ENCODE measurements at places on chromosomes 5 and 9. TPM values are rescaled to one million over a fixed set of nuclear protein-coding genes. Genes with fewer than 3 reads are reported as not detected.
A peak's percentile ranks its signal among the peaks of the same experiment; 100 is the strongest.

DNA sequence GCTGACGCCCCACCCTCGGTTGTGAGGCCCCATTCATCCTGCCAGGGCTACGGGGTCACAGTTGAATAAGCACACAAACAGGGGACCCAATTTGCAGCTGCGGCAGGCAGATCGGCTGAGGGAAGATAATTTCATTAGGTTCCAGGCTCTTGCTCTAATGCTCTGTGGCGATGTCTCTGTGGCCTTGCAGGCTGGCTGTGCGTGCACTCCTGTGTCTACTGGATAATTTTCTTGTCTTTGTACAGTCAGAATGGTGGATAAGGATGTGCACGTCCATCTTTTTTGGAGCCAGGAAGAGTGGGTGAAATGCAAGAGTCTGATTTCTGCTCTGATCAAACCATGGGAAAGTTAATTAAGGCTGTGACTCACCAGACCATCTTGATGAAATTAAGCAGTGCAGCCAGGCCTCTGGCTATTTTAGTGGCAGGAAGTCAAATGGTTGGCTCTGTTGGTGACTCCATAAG, 39.2 kb downstream of the NSG2 start:
- no peak overlapping the region for H3K4me3 ChIP-seq
- no peaks in the 10 kb centered on the region for H3K27me3 ChIP-seq
- no peak overlapping the region for H3K27ac ChIP-seq
- H3K36me3 ChIP-seq = no peaks in the 10 kb centered on the region

- H3K27me3 ChIP-seq = no peaks in the 10 kb centered on the region
- peaks cover 57% of the 10 kb centered on the region for H3K36me3 ChIP-seq
- no peak for DNase-seq
- peaks cover 48% of the 10 kb centered on the region for H3K4me1 ChIP-seq
- H3K27ac ChIP-seq = no peak overlapping the region
Measured at GRCh38 chr5:143372187-143372829, 31.2 kb downstream of the NR3C1 start.

DNA sequence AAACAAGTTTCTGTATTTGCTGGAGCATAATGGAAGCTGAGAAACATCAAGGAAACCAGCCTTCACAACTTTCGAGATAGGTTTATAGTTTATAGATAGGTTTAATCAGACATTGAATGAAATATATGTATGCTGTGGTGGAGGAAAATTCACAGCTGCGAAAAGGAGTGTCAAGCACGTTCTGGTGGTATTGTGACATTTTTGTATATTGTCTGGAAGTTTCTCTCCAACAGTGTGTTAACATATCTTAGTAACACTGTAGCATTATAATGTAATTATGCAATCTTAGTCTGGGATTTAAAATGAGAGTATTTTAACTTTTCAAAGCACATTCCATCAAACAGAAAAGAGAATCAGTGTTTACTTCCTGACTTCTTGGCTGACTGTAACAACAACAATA, 50.0 kb downstream of the FCHO2 start:
- no peak overlapping the region for H3K4me3 ChIP-seq
- H3K36me3 ChIP-seq = no peaks in the 10 kb centered on the region
- H3K27me3 ChIP-seq = no peaks in the 10 kb centered on the region
- H3K4me1 ChIP-seq = no peaks in the 10 kb centered on the region
- DNase-seq = no peak

CD14 gene
- not detected for total RNA-seq

- no peak for DNase-seq
- no peak overlapping the region for H3K27ac ChIP-seq
- H3K36me3 ChIP-seq = no peaks in the 10 kb centered on the region
- no peaks in the 10 kb centered on the region for H3K27me3 ChIP-seq
- no peaks in the 10 kb centered on the region for H3K4me1 ChIP-seq
Measured at GRCh38 chr5:82850393-82850792, 226.8 kb downstream of the TMEM167A start.

DNA sequence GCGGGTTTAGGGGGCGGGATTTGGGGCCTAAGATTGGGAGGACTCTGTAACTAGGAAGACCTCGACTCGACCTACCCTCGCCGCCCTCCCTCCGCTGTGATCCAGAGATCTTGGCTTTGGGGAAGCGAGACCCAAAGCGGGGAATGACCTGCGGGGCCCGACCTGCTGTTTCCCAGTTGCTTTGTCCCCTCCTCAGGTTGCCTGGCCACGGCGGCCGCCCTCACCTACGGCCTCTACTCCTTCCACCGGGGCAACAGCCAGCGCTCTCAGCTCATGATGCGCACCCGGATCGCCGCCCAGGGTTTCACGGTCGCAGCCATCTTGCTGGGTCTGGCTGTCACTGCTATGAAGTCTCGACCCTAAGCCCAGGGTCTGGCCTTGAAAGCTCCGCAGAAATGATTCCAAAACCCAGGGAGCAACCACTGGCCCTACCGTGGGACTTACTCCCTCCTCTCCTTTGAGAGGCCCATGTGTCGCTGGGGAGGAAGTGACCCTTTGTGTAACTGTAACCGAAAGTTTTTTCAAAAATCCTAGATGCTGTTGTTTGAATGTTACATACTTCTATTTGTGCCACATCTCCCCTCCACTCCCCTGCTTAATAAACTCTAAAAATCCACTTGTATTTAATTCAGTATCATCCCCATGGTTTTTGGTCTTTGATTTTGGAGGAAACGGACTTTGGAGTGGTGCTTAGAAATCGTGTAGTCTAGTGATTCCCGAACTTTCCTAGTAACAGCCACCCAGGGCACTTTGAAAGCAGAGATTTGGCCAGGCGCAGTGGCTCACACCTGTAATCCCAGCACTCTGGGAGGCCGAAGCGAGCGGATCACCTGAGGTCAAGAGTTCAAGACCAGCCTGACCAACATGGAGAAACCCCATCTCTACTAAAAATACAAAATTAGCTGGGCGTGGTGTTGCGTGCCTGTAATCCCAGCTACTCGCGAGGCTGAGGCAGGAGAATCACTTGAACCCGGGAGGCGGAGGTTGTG, 878 bp downstream of the HIGD2A start:
- H3K27ac ChIP-seq = peak overlapping the region; percentile 80
- no peaks in the 10 kb centered on the region for H3K27me3 ChIP-seq
- peaks cover 31% of the 10 kb centered on the region for H3K36me3 ChIP-seq
- DNase-seq = no peak
- peaks cover 25% of the 10 kb centered on the region for H3K4me1 ChIP-seq

DNA sequence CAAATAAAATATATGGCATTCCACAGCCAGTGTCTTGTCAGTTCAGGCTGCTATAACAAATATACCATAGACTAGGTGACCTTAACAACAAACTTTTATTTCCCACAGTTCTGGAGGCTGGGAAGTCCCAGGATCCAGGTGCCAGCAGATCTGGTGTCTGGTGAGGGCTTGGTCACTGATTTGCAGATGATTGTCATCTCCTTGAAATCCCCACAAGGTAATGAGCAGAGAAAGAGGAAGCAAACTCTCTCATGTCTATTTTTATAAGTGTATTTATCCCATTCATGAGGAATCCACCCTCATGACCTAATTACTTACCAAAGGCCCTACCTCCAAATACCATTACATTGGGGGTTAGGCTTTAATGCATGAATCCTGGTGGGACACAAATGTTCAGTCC, 663.2 kb downstream of the TLR4 start:
- H3K36me3 ChIP-seq = no peaks in the 10 kb centered on the region
- H3K27ac ChIP-seq = no peak overlapping the region
- H3K4me1 ChIP-seq = no peaks in the 10 kb centered on the region
- no peak overlapping the region for H3K4me3 ChIP-seq
- no peaks in the 10 kb centered on the region for H3K27me3 ChIP-seq
- no peak for DNase-seq

- H3K27ac ChIP-seq = no peak overlapping the region
- no peaks in the 10 kb centered on the region for H3K27me3 ChIP-seq
- H3K4me1 ChIP-seq = no peaks in the 10 kb centered on the region
- no peak for DNase-seq
Measured at GRCh38 chr9:107637421-107638420, 148.2 kb upstream of the KLF4 start.

GRCh38 chr5:68748101-68748500, 345.7 kb upstream of the SLC30A5 start:
- H3K27ac ChIP-seq = no peak overlapping the region
- no peak for DNase-seq
- no peaks in the 10 kb centered on the region for H3K36me3 ChIP-seq
- H3K4me1 ChIP-seq = no peaks in the 10 kb centered on the region

DNA sequence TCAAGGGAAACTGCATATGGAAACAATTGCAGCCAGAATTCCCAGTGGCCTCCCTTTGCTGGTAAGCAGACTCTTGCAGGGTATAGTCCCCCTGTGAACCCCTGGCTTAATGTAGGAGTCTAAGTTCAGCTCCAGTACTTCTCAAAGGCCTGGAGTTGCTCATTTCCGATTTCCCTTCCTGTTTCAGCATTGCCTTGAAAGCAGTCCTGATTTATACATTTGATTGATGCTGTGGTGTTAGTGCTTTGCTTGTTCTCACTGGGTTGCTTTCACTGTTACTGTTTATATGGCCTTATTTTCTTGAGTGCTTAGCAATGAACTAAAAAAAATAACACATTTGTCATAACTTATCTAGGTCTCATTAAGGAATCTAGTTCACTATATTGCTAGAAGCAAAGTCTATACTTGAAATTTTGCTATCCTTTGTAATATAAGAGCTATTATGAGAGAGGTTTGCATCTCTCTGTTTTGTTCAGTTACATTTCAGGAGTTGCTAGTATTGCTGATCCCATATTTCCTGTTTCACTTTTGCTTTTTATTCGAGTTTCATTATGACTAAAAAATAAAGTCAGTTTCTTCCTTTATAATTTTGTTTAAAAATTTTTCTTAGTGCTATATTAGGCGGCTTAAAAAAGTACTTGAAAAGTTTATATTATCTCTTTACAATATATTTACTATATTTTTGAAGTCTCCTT, 122.4 kb upstream of the NMUR2 start:
- no peaks in the 10 kb centered on the region for H3K27me3 ChIP-seq
- DNase-seq = no peak
- H3K36me3 ChIP-seq = no peaks in the 10 kb centered on the region
- H3K27ac ChIP-seq = no peak overlapping the region
- H3K4me1 ChIP-seq = no peaks in the 10 kb centered on the region

GRCh38 chr5:6616632-6617031, 16.2 kb downstream of the NSUN2 start:
- H3K4me3 ChIP-seq = no peak overlapping the region
- no peak overlapping the region for H3K27ac ChIP-seq
- no peaks in the 10 kb centered on the region for H3K27me3 ChIP-seq
- peaks cover 83% of the 10 kb centered on the region for H3K36me3 ChIP-seq
- DNase-seq = no peak

SLC34A3 gene
- total RNA-seq = not detected

AFAP1L1 gene
- 1.6 TPM for total RNA-seq

MAMDC2 gene
- total RNA-seq = not detected

CCDC171 gene
- total RNA-seq = 3.1 TPM

IFT74 gene
- total RNA-seq = 25.8 TPM
